ENCODE measurements at places on chromosomes 4 and X.

DNA sequence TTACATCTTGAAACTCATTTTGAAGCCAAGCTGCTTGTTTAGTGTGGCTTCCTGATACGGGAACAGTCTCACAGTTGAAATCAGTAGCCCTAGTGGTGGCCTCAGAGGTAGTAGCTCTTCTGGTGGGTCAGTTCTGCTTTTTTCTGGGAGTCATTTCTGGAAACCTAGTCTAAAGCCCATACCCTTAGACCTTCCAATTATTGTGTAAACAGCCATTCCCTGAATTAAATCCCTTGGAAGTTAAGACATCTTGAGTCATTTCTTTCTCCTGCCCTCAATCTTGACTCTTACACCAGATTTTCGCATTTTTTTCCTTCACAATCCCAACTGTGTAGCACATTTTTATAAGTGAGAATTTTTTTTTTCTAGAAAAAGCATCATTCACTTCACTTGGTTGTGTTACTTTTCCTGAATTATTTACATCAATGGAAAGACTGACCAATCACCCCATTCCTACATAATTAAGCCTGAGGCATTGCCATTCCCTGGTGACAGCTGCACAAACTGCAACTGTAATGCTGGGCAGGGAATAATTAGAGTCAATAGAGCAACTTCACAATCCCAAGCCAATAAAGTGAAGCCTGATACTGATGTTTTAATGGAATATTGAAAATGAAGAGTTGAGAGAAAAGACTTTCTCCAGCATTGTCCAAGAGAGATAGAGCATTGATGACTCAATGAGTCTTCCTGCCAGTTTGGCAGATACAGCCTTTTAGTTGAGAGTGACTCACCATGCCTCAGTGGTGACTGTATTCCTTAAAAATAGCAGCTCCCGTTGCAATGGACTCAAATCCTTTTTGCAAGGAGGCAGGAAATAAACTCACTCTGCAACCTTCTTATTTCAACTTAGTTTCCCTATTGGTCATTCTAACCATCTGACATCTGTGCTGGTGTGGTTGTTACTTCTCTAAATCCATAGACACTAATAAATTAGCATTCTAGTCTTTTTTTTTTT is 13.0 kb upstream of the SEPSECS start:
- peak; percentile 98 for DNase-seq

- no peak for DNase-seq
Measured at GRCh38 chr4:41296995-41297394, 40.3 kb downstream of the UCHL1 start.

- no peak for DNase-seq
Measured at GRCh38 chr4:47692691-47693090, 145.2 kb downstream of the CORIN start.

- DNase-seq, result no peak
Measured at GRCh38 chr4:83536362-83537272, 709 bp downstream of the GPAT3 start.

DNA sequence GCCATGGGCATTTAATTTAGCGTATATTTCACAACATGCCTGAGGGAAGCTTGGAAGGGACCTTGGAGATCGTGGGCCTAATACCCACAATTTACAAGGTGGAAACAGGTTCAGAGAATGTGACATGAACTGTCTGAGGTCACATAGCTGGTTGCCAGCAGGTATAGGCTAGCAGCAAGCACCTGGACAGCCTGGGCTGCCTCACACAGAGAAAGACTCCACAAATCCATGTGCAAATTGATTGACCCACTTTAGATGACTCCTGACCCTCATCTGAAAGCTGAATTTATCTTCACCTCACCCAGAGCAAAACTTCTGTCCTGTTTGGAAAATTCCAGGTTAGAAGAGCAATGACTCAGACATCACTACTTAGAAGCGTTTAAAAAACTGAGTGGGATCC is 5.8 kb downstream of the PTTG2 start:
- no peak for DNase-seq

- no peak for DNase-seq
Measured at GRCh38 chrX:16528620-16529019, 121.3 kb upstream of the S100G start.

DNA sequence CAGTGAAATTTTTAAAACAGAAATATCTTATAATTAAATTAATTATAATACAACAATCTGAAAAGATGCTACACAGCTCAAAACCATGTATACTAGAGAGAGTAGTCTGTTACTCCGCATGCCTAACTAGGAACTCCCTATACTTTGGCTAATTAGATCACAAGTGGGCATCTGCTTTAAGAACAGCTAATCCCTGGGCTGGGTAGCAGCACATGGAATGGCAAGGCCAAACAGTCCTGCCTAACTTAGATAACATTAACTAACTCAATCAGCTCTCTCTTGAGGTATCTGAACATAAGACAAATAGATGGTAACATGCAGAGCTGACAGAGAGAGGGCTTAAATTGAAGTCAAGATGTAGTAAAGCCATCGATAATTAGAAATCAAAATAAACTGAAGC is 9.9 kb downstream of the CHIC2 start:
- no peak for DNase-seq

DNA sequence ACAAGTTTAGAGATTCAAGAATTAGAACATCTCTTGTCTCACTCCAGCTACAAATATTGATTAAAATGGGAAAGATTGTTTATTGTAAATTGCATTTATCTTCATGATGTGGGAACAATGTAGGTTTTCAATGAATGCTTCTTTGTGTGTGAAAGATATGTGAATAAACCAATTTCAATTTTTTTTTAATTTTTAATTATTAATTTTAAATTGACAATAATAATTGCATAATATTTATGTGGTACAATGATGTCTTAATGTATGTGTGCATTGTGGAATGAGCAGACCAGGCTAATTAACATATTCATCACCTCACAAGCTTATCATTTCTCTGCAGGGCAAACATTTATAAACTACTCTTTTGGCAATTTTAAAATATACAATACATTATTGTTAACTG is 281.1 kb downstream of the RAPGEF2 start:
- no peak for DNase-seq

- no peak for DNase-seq
Measured at GRCh38 chr4:53686521-53686920, 95.2 kb upstream of the LNX1 start.

DNA sequence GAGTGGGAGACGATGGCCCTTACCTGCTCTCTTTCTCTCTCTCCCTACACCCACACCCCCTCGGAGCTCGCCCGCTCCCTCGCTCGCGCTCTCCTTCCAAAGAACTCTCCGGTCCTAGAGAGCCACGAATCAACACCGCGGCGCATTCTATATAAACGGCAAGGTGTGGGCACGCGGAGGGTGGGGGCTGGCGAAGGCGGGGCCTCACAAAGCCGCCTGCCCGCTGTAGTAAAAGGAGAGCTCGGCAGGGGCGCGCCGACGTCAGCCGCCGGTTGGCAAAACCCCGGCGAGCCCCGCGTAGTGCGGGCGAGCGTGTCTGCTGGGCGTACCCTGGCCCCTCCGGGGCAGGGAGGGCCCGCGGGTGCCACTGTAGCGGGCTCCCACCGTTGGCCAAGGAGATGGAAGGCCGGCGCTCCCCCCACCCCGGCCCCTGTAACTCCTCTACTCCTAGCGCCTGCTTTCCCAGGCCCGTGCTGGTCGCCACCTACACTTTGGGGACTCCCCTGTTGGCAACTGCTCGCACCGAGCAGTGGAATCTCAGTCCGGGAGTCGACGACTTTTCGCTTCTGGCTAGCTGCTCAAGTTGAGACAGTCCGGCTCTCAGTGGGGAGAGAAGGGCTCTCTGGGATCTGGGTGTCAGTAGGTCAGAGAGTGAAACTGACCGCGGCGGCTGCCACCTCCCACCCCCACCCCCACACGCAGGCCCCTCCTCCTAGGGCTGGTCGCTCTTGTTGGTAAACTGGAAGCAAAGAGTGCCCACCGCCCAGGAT is 325.5 kb upstream of the F9 start:
- peak; percentile 68 for DNase-seq

GRCh38 chr4:29540439-29541102 is 1179.6 kb upstream of the PCDH7 start:
- DNase-seq, result no peak

GRCh38 chr4:144185086-144185485 is 44.6 kb upstream of the GYPA start:
- no peak for DNase-seq

DNA sequence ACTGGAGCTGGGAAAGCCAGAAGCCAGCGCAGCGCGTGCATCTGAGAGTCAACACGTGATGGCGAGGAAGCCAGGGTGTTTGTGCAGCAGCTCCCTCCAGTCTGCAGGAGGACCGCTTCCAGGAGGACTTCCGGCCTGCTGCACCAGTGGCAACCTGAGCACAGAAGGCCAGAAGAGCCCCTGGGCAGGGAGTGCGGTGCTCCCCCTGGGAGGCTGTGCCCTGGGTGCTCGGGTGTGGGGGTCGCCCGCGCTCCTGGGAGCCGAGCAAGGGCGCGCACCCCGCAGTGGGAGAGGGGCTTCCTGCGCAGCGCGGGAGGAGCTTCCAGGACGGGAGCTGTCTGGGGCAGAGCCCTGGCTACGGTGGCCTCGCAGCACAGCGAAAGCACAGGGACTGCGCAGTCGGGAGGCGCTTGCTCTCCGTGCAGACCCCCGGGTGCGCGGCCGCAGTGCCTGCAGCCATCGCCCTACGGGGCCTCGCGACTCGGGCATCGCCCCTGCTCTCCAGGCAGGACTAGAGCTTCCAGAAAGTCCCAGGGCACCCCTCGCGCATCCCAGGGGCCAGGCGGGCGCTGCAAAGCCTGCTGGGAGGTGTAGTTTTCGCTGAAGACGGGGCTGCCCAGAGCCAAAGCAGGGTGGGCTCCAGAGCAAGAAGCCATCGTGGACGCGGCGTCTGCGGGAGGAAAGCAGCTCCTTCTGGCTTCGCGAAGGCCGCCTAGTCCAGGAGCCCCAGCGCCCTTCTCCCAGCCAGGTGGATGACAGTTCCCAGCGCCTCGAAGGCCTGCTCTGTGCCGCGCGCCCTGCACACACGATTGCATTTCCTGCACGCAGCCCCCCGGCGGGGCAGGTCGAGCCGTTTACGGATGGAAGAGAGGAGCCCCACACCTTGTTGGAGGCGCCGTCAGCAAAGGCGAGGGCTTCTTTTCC is 24.1 kb upstream of the WFS1 start:
- no peak for DNase-seq

- no peak for DNase-seq
Measured at GRCh38 chr4:45640281-45640680, 483.6 kb downstream of the GABRG1 start.

DNA sequence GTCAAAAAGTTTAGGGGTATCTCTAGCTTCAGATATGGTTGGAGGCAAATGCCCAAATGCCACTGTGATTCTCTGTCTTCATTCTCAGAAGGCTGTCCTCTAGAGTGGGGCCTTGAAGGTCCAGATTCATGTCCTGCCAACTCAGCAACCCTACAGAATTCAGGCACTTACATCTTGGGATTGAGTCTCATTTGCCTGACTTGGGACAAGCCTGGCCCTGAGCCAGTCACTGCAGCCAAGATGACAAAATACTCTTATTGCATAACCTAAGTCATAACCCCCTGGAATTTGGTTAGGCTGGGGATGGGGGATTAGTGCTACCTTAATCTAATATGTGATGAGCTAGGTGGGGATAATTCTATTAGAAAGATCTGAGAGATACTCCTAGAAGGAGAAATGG is 100.5 kb downstream of the AREG start:
- DNase-seq, result peak; percentile 55

- DNase-seq, result peak; percentile 2
Measured at GRCh38 chrX:27660878-27661277, 70.7 kb downstream of the DCAF8L2 start.

DNA sequence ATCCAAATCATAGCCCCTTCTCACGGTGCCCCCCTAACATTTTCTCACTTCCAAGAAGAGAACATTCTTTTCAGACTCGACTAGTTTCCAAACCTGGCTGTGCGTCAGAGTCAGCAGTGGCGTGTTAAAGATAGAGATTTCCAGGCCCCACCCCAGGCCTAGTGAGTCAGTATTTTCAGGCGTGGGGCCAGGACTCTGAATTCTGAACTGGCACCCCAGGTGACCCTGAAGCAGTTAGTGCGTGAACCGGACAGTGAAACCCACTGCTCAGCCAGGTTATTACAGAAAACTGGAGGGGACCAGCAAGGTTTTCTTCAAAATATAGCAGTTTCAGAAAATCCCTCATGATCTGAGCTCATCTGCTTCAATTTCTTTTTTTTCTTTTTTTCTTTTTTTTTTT is 35.0 kb upstream of the BCOR start:
- peak; percentile 82 for DNase-seq

GRCh38 chrX:9316096-9316495 is 148.8 kb upstream of the TBL1X start:
- no peak for DNase-seq

DNA sequence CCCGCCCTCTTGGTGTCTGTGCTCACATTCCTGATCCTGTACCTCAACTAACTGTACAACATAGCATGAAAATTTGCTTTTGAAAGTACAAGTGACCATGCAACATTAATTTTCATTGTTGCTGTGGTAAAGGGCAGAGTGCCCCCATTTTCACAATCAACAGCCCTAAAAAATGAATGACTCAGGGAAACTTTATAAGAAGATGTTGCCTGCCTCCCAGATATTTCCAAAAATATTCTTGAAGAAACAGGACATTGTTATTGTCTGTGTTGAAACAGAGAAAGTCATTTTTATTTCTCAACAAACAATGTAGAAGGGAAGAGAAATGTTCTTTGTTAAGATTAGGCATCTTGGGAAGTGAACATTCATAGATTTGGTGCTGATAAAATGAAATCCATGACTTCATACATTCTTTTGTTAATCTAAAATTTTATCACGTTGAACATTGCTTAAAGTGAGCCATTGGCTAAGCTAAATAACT is 113.9 kb upstream of the ANXA3 start:
- no peak for DNase-seq

- DNase-seq, result no peak
Measured at GRCh38 chr4:155818639-155819038, 47.4 kb downstream of the ASIC5 start.

- DNase-seq, result peak; percentile 81
Measured at GRCh38 chr4:147361726-147362125, 119.2 kb upstream of the EDNRA start.

GRCh38 chr4:4759883-4760282 is 99.6 kb upstream of the MSX1 start:
- no peak for DNase-seq

GRCh38 chrX:13121020-13121555 is 76.7 kb upstream of the FAM9C start:
- DNase-seq, result no peak

- peak; percentile 45 for DNase-seq
Measured at GRCh38 chr4:37890801-37891259, at the start of gene TBC1D1. Gene TBC1D1, plus strand, starts transcription at chr4:37891084. Its CDS starts 11,012 bp downstream, at chr4:37902096.

- DNase-seq, result peak; percentile 16
Measured at GRCh38 chr4:142238589-142238988, 602.2 kb downstream of the IL15 start.

Measured in kidney tubule cell (primary cell).